ENCODE measurements at places on chromosomes 5 and 9. TPM values are rescaled to one million over a fixed set of nuclear protein-coding genes. Genes with fewer than 3 reads are reported as not detected.

The CARD9 gene
- 1.3 TPM for total RNA-seq

The ADGRD2 gene
- not detected for total RNA-seq

DNA sequence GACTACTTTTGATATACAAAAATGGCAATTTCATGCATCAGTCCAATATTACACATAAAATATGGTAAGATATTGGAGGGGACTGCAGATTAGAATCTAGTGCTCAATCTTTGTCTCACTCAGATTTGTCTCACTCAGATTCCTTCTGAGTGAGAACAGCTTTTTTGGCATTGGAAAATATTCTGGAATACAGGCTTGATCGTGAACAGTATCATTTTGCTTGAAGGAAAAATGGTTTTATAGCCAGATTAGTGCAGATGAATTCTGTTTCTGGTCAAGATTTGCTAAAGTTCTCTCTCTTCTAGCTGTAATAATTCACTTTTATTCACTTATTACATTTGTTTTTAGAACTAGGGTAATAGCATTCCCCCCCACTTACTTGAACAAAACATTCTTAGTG, 51.2 kb downstream of the MAN2A1 start:
- no peak for DNase-seq

The GABRA1 gene
- not detected for total RNA-seq
